ENCODE measurements at places on chromosomes 5 and 9. TPM values are rescaled to one million over a fixed set of nuclear protein-coding genes. Genes with fewer than 3 reads are reported as not detected.

Gene KCNT1
- 0.10 TPM for total RNA-seq

- DNase-seq, result no peak
Observed at GRCh38 chr9:33698267-33698666, 97.1 kb upstream of the PRSS3 start.

Gene TOR1A
- 22.9 TPM for total RNA-seq

DNA sequence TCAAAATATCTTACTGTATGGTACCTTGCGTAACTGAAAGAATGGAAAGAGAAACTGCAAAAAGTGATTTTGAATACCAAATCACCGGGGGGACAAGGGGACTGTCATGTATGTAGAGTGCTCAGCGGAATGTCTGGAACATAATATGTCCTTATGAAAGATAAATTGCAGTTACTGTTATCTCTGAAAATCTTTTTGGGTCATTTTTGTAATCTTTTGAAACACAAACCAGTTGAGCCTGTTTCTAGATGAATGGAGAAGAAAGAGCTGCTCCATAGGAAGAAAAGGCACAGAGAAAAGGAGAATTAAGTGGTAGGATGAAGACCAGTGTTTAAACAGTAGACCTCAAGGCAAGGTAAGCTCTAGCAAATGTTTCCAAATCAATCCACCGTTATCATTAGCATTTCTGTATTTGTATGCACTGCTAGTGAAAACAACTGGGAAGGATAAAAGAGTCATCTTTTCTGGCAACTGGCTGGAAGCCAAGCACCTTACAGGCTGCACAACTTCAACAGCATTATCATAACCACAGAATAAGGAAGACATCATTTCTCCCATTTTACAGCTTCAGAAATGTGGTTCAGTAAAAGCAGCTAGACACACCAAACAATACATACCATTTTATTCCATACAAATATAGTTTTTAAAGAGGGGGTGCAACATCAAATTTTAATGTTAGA, 158.5 kb downstream of the TRPM3 start:
- DNase-seq, result no peak

DNA sequence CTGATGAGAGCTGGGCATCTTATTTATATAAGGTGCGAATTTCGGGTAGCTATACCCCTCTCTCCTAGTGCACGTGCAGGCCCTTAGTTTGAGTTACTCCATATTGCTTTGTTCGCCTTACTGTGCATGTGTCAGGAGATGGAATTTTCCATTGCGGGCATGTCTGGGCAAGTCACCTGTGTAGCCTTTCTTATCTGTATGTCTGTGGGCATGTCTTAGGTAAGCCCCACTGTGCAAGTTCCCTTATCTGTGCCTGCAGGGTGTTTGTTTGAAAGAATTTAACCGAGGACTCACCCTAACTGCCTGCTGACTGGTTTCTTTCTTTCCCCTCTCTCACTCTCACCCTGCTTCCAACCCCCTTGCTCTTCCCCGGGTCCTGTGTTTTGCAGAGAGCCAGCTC, 140.7 kb upstream of the RANBP3L start:
- DNase-seq, result no peak

Gene RABGAP1
- 28.1 TPM for total RNA-seq

GRCh38 chr5:116566251-116566650, 8.4 kb downstream of the SEMA6A start:
- DNase-seq, result no peak

Gene APBA1
- total RNA-seq, result 0.81 TPM

Gene CCL19
- not detected for total RNA-seq

GRCh38 chr5:139646912-139647505, 1.1 kb upstream of the CXXC5 start:
- peak; percentile 84 for DNase-seq

- DNase-seq, result no peak
Observed at GRCh38 chr9:82903503-82903902, 159.4 kb downstream of the RASEF start.

GRCh38 chr9:72065076-72065475, 4.7 kb upstream of the C9orf57 start:
- no peak for DNase-seq

Gene CCDC152
- 6.6 TPM for total RNA-seq

Gene GCNT1
- 23.6 TPM for total RNA-seq

DNA sequence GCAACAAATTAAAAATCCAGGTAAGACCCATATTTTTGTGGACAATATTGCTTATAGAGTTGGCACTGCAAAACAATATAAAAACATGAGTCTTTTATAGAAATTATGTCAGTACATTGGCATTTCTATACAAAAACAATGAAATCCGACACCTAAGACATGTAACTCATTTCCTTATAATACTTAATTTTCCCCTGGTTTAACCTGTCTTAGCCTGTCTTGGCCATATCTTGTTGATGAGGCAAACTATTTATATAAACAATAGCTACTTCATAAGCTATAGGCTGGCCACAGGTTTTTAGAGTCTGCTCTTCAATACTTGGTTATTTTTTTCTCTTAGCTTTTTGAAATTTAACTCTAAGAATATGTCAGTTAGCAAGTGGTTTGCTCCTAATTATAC, 44.7 kb upstream of the IZUMO3 start:
- no peak for DNase-seq

DNA sequence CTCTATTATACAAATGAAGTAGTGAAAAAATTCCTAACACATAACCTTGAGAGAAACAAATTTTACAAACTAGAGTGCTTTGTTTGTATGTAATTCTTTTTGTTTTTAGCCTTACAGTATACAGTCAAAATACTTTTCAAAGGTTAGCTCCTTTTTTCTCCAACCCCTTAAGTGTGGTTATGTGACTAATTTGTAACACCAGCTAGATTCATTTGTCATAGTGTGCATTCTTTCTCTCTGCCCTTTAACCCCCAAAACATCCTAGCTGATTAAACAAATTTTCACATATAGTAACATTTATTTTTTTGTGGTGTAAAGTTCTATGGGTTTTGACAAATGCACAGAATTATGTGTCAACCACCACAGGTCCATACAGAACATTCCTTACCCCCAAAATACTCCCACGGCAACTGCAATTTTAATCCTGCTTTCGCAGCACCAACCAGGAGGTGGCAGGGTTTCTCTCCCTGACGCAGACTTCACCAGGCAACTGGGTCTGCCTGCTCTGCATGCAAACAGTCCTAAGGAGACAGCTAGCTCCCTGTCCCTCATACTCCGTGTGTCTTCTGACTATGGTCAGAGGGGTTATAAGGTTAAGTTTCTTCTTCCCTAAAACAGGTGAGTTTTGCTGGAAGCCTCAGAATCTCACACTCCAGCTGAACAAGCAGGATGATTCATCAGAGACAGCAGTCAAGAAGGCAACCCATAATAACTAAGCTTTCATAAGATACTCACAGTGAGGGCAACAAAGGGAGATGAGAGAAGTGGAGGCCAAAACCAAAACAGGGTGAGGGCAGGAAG, 44.5 kb upstream of the NR5A1 start:
- peak; percentile 60 for DNase-seq

DNA sequence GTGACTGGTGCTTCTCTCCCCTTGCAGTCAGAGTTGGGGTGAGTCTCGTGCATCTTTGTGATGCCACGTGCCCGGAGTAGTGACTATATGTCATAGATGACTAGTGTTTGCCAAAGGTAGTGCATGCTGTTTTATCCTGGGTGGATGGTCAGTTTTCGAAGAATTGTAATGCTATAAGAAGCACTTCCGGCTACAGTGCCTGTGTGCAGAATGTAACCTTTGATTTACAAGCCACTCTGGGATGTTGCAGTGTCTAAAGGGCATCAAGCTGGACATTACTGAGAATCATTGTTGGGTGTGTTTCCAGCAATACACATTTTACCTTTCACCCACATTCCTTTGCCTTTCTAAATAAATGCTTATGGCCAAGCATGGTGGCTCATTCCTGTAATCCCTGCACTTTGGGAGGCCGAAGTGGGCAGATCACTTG, 16.7 kb downstream of the MVB12B start:
- DNase-seq, result no peak

Measured in H7 (cell line).